IPS DF 19.7 (cell line): ENCODE measurements at places on chromosomes 1 and 21.

DNA sequence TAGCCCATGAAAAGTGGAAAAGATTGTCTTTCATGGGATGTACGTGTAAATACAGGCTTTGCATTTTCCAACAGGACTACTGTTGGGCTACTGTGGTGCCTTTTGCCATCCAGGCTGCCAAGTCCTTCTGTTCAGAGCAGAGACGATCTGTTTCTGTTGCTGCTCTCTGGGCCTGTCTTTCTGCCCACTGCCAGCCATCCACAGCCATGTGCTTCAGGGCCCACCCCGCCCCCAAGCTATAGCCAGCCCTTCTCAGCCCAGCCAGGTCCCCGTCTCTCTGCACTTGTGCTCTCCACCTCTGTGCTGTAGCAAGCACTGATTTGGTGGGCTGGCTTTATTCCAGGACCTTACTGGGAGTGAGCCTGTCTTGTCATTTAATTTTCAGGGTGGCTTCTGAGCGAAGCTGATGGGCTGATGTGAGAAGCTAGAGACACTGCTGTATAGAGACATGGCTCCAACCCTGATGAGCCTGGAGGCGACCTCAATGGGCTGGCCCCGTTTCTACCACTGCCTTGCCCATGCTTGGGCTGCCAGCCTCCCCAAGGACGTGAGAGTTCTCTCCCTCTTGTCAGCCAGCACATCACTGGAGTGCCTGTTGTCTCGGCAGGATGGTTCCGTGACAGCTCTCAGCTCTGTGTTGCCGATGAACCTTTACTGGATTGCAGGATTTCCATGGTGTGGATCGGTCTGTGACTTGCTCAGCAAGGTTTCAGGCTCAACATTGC lies 137.8 kb downstream of the PEX14 start:
- DNase-seq = no peak

GRCh38 chr1:209945377-209945776 lies 7.4 kb downstream of the SYT14 start:
- no peak for DNase-seq

GRCh38 chr1:240029418-240029817 lies 62.3 kb upstream of the FMN2 start:
- no peak for DNase-seq

DNA sequence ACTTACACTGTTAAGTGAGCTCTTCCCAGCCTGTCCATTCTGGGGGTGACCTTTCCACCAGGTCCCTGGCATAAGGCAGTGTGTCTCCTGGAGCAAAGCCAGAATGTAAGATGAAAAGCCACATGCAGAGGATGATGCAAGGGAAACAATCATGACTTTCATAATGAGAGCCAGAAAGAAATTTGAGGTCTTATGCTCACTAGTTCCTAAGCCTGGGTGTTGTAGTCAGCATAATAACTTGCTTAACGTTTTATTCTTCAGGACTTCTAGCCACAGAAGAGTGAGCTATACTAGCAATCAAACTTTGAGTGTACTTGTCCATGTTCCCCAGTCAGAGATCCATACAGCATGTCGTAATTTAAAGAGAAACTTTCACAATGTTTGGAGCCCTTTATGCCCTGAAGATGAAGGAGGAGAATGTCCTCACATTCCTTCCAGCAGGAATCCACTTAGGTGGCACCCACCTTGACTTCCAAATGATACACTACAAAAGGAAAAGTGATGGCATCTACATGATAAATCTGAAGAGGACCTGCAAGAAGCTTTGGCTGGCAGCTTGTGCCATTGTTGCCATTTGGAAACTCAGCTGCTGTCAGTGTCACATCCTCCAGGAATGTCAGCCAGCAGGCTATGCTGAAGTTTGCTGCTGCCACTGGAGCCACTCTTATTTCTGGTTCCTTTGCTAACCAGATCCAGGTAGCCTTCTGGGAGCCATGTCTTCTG lies 60.5 kb upstream of the FOXD3 start:
- DNase-seq = no peak

GRCh38 chr1:38118976-38119375 lies 72.4 kb upstream of the POU3F1 start:
- no peak for DNase-seq
